Trophoblast cell (in vitro differentiated cells and primary cell): ENCODE measurements at places on chromosomes 2 and 18.

DNA sequence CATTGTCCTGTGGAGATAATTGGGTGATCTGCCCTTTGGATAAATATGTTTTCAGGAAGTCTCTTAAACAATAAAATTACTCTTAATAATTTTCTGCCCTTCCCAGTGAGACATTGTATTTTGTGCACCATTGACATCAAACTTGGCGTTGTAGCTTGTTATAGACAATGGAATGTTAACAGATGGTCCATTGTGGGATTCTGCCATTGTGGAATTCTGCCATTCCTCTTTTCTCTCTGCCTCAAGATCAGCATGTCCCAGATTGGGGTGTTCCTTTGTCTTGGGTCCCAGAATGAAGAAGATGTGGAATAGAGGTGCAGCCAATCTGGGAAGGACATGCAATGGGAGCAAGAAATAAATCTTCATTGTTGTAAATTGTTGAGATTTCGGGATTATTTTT is 15.1 kb upstream of the LDAH start:
- no peak for DNase-seq

DNA sequence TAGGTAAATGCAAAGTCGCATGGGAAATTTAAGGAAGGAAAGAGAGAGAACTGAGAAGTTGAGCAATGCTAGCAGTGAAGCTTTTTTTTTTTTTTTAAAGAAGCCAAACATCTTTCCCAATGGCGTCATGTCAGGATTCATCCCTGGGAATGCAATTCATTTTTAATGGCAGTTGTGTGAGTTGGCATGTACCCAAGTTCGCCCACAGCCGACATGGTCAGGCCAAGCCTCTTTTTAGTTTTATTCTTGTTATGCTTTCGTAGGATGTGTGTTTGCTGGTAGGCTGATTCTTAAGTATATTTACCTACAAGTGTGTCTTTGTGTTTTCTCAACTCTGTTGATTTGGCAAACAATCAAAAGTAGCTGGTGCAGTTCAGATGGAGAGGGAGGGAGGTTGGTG is 127.6 kb upstream of the ITGA6 start:
- no peak for DNase-seq

DNA sequence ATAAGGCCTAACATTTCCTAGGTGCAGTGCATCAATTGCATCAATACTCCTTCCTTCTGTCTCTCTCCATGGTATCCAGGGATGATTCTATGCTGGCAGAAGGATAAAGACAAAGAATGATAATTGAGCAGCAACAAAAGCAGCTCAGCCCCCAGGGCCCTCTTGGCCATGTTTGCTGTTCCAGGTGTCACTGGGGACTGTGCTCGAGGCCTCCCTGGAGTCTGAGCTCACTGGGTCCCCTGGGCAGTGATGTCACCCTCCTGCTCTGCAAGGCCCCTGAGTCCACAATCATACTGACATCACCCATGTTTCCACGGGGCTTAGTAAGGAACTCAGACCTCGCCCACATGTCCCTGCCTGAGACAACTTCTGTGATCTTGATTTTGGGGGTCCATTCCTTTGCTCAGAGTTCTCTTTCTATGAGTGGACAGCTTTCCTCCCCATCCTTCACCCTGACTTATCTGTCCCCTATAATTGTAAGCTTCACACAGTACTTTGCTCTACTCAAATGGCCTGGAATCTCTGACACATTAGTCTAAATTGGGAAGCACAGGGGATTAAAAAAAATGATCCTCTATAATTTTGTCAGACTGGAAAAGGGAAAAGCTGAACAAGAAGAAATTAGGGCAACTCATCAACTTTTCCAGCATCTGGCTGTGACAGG is 15.8 kb upstream of the EXOC6B start:
- DNase-seq, result peak; percentile 87

GRCh38 chr2:153388246-153388645 is 90.3 kb downstream of the RPRM start:
- peak; percentile 42 for DNase-seq

DNA sequence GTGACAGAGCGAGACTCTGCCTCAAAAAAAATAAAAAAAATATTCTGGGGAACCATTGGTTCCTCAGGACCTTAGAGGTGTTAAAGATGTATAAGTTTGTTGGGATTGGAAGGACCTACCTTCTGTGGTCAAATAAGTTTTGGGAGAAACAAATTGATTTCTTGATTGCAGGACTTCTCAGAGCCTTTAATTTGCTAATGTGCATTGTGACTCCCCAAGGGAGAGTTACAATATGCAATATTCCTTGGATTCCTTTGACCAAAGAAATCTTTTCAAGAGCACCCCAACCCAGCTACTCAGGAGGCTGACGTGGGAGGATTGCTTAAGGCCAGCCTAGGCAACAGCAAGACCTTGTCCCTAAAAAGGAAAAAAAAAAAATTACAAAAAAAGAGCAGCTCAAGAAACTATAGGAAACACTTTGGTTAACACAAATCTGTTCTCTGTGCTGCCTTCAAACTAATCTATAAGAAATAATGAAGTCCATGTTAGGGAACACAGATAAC is 6.5 kb downstream of the NAGK start:
- no peak for DNase-seq

DNA sequence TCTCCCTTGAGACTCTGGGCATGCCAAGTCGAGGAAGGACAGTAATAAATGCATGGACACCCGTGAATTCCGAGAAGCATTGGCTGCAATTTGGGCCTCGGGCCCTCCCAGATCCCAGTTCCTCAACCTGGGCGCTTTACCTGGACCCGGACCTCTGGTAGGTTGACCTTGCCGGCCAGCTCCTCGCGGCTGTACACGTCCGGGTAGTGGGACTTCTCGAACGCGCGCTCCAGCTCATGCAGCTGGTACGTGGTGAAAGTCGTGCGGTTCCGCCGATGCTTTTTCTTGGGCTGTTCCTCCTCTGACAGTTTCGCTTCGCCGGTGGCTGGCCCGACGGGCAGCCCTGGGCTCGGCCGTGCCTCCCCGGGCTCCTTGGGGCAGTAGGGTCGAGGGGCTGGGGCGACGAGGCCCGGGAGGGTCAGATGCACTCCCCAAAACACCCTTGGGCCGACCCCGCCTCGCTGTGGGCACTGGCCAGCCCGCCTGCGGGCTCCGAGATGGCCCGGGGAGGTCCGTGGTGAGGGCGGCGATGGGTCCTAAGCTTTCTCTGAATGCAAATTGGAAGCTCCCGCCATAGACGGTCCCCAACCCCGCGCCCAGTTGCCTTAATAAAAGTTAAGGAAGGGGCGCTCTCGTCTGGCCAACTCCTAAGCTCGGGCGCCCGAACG is 899 bp downstream of the RAX start:
- DNase-seq, result no peak

DNA sequence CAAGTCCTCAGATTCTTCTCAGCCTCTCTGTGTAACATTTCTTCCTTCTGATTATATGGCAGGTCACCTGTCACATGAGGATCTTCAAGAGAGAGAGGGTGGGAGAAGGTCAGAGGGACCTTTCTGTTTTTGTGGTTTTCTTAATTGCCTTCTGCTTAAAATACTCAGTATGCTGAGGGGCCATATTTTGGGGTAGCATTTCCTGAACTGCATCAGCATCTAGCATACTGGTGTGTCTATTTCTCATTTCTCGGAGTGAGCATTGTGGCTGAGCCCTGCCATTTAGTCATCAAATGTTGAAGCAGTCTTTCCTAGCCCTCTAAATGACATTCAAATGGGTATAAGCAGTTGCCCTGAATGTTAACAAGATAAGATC is 162.7 kb downstream of the MYO3B start:
- no peak for DNase-seq

DNA sequence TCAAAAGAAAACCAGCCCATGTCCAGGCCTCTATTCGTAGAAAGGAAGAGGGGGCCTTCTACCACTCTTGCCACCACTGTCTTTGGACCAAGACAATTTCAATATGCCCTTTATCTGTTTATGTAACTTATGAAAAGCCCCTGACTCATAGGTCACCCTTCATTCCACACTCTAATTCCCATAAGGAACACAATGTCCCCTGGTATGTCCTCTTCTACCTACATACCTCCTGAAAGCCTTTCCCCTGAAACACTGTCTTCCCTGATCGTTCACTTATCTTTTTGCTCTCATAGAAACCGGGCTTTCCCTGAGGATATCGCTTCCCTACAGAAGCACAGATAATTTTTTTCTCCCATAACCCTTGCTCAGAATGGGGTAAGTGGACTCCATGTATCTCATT is 13.3 kb downstream of the EIF2AK3 start:
- peak; percentile 55 for DNase-seq

GRCh38 chr18:46629361-46629760 is 27.7 kb downstream of the LOXHD1 start:
- no peak for DNase-seq

GRCh38 chr2:103921161-103921560 is 932.8 kb upstream of the POU3F3 start:
- no peak for DNase-seq

DNA sequence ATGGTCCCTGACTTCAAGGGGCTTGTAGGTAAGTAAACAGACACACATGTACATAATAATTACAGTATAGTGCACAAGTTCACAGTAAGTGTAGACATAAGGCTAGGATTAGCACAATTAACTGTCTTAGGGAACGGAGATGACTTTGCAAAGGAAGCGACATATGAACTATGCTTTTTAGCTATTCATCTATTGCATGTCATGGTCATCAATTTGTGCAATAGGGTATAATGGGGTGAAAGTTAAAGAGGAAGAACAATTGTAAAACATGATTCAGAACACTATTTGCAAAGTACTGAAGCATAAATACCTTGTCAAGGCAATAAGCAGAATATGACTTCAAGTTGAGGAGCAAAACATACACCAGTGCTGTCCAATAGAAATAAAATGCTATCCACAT is 112.3 kb upstream of the SLC8A1 start:
- no peak for DNase-seq

DNA sequence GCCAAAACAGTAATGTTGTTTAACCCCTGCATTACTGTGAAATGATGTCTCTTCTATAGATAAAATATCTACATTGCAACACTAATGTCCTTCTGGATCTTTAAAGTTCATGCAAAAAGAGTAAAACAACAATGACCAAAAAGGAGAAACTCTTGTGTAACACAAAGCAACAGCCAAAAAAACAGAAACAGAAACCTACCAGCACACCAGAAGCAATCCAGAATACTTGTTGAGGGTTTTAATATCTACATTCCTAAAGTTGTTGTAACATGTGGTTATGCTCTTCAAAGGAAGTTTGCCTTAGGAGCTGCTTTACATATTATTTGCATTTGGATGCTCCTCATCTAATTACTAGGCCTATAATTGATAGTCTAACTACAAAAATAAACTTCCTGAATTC is 157.2 kb downstream of the BABAM2 start:
- DNase-seq, result no peak

DNA sequence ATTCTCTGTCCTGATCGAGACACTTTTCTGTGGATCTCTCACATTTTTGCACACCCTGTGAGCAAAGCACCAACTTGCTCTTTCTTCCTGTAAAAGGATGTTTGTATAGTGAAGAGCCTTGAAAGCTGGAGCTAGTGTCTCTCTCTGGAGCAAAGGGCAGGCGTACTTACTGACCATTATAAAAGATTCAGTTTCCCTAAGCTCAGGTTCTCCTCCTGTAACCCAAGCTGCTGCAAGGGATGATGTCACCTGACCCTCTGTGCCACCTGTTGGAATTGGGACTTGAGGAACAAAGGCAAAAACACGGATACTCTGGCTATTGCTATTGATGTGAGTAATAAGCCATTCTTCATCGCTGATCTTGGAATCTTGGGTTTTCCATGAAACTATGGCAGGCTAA is 52.6 kb upstream of the NEMP2 start:
- no peak for DNase-seq

- no peak for DNase-seq
Measured at GRCh38 chr18:22723773-22724172, 209.4 kb upstream of the RBBP8 start.

DNA sequence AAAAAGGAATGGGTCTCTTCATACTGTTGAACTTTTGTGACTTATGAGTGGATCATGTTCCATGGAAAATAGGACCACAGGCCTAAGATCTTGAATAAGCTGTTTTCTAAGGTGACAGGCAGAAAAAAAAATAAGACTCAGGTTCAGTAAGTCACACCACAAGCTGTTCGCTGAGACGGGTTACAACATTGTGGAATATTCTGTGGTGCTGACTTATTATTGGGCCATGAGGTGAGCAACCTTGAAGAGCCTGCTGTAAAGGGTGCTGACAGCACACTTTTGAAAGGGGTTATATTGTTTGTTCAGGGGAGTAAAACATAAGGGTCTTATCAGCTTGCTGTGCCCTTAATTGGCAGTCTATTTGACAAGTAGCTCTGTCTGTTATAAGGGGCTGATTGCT is 439.8 kb upstream of the SLC14A2 start:
- no peak for DNase-seq

DNA sequence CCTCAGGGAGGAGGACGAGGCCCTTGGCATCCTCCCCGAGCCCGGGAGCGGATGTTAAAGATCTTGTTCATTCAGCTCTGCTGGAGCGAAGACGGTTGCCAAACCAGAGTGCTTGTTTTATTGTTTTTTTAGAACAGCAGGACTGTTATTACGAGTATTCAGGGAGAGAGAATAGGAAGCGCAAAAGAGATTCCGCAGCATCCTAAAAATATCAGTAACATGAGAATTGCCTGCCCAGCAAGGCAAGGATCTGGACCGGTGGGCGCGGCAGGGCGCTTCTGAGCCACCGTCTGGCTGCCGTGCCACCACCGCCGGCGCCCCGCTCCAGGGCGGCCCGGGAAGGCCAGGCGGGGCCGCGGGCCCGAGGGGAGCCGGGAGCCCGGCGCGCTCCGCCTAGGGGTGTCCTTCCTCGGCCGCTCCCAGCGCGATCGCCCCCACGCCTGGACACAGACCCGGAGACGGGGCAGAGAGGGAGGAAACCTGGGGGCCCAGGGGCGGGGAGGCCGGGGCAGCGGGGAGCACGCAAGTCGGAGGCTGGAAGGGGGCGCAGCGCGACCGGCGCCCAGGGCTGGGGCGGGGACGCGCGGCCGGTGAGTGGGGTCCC is 843 bp downstream of the CYS1 start:
- no peak for DNase-seq

GRCh38 chr18:5975111-5976002 is 80.0 kb upstream of the TMEM200C start:
- no peak for DNase-seq

DNA sequence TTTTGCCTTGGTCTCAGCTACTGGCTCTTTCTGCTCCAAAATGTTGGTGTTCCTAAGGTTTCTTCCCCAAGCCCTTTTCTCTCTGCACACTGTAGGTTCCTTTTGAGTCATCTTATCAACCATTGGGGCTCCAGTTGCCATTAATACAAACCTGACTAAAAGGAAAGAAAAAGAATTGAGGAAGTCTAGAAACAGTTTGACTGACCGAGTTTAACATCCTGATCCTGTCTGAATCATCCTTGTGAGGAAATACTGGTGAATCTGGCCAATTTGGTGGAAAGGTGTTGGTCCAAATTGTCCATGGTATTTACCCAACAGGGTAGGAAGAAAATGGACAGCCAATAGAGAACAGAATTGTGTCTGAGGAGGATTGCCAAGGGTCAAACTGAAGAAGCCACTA is 38.3 kb downstream of the CRYGD start:
- DNase-seq, result no peak
